ENCODE measurements at places on chromosomes 11 and 22.

DNA sequence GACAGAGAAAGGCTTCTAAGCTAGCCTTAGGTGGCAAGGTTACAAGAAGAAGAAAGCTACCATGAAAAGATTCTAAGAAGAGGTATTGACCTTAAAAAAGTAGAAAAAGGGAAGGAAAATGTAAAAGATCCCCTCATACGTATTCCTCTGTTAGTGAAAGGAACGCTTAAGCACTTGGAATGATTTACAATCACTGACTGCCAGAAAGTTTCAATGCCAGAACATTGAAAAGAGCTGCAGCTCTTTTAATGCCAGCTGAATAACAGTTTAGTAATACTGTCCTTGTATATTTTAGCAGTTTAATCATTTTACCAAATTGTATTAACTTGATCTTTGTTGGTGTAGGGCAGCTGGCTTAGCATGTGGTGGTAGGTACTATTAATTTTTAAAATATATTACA lies 650.7 kb downstream of the FAM181B start:
- DNase-seq = no peak

- no peak for DNase-seq
Observed at GRCh38 chr11:120304526-120304925, 20.6 kb upstream of the TLCD5 start.

- DNase-seq = peak; percentile 24
Observed at GRCh38 chr11:2975594-2975993, 16.5 kb downstream of the NAP1L4 start.

- DNase-seq = no peak
Observed at GRCh38 chr11:67177399-67178281, 58.6 kb downstream of the KDM2A start.

GRCh38 chr22:22088658-22089458 lies 106.3 kb upstream of the TOP3B start:
- DNase-seq = no peak

GRCh38 chr11:60318726-60319125 lies 8.3 kb upstream of the MS4A6E start:
- no peak for DNase-seq

DNA sequence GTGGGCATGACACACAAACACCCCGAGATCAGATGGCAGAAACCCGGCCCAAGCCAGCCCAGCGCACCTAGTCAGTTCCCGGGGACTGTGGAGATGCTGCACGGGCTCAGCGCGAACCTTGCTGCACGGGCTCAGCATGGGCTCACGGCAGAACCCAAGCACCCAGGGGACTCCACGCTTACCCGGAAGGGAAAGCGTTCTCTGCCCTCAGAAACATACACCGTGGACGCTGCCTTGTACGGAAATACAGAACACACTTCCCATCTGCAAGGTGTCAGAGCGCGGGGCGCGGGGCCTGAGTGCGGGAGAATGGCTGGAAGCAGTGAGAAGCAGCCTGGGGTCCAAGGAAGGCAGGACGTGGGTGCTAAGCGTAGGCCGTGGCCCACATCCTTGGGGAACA lies 319.9 kb downstream of the NTM start:
- no peak for DNase-seq

DNA sequence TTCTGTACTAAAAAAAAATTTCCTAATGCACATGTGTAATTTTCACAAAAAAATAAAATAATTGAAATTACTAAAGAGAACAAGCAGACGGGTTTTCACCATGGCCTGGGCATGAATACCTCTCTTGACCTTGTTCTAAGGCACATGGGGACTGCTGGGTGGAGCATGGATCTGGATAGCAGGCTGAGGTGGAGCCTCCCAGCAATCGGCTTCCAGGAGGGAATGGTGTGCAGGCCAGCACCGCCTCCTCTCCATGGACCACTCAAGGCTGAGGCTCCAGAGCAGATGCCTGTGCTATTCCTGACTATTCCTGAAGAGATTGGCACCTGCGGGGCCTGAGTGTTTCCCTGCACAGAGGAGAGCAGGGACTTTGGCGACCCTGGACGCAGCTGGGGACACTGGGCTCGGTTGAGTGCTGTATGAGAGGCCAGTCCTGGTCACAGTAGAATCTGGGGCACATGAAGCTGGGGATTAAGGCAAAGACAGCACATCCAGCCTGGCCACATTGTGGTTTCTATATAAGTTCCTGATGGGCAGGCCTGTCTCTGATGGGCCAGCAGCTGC lies 963.6 kb downstream of the BRD1 start:
- DNase-seq = no peak

GRCh38 chr11:10655943-10656576 lies 37.5 kb downstream of the IRAG1 start:
- DNase-seq = no peak

GRCh38 chr11:76939219-76939631 lies 78.5 kb downstream of the ACER3 start:
- DNase-seq = no peak

DNA sequence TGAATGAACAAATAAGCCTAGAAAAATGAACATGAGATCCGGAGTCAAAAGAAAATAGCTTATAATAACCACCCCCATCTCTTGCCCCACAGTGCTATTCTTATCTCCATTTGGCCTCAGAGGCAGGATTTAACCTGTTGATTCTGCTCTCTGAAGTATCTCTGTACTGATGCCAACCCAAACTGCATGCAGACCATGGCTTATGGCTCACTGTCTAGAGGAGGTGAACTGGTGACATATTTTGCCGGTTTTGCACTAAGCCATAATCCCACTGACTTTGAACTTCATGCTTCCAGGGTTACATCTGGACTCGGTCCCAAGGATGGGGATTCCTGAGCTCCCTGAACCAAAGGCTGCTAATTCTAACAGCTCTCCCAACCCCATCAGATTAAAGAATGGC lies 397.1 kb downstream of the TENM4 start:
- peak; percentile 55 for DNase-seq

Measured in NCI-H2029 treated with DMSO at 0.1 percent for 48 hours (cell line).